ENCODE measurements at places on chromosomes 2 and 18. TPM values are rescaled to one million over a fixed set of nuclear protein-coding genes. Genes with fewer than 3 reads are reported as not detected.
A peak's percentile ranks its signal among the peaks of the same experiment; 100 is the strongest.

- peak; percentile 48 for DNase-seq
Observed at GRCh38 chr2:187842978-187843847, 289.0 kb upstream of the TFPI start.

- peak; percentile 10 for DNase-seq
Observed at GRCh38 chr18:35479911-35480586, 17.7 kb downstream of the INO80C start.

DNA sequence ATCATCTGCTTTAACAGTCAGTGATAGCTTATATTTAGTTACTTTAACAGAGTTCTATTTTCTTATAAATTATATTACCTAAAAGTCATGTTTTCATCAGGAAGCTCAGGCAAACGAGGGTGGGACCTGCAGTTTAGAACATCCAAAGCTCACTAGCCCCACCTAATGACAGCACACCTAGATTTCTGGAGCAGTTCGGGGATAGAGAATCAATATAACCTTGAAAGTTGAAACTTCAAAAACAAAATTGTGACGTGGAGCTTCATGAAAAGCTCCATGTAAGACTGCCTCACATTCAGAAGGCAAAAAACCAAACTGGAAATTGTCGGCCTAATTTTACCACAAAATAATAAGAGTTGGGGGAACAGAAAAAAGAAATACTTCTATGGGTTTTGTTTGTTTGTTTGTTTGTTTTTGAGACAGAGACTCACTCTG, 185.9 kb upstream of the CCDC150 start:
- DNase-seq, result no peak

GRCh38 chr2:134337631-134338030, 83.8 kb downstream of the MGAT5 start:
- no peak for DNase-seq

The ZNF804A gene
- not detected for total RNA-seq

GRCh38 chr2:167862782-167863181, 384.6 kb downstream of the STK39 start:
- peak; percentile 82 for DNase-seq

- no peak for DNase-seq
Observed at GRCh38 chr18:68956650-68957049, 158.8 kb downstream of the CCDC102B start.

DNA sequence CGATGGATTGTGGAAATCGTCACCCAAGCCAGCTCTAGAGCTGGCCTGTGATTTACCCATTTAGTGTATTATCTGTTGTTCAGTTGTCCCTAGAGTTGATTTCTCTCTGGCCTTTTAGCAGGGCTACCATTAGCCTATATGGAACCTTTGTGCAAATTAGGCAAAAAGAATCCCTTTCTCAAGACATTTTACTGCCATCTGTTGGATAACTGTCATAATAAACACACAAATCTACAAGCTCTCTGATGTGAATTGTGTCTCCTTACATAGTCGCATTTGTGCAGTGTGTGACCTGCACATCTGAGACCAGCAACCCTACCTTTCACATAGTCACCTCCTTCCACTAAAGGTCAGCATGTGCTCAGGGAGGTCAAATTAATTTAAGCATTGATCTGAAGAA, 34.0 kb downstream of the LOXHD1 start:
- DNase-seq, result peak; percentile 11

The SGPP2 gene
- 7.5 TPM for total RNA-seq

The CCDC178 gene
- not detected for total RNA-seq

Measured in Caki2 (cell line).